Activated B cell treated with CpG ODN at 0.5 μM for 24 hours (primary cell): ENCODE measurements at places on chromosomes 6 and 20. TPM values are rescaled to one million over a fixed set of nuclear protein-coding genes. Genes with fewer than 3 reads are reported as not detected.

GRCh38 chr20:60254901-60255411 is 296.7 kb downstream of the CDH26 start:
- no peaks in the 10 kb centered on the region for H3K27me3 ChIP-seq
- no peaks in the 10 kb centered on the region for H3K4me1 ChIP-seq
- no peak for DNase-seq
- no peak overlapping the region for H3K27ac ChIP-seq
- no peak overlapping the region for H3K4me3 ChIP-seq

GRCh38 chr6:70686548-70687133 is 19.0 kb downstream of the SMAP1 start:
- DNase-seq, result no peak
- no peak overlapping the region for H3K27ac ChIP-seq
- peaks cover 23% of the 10 kb centered on the region for H3K4me1 ChIP-seq
- no peaks in the 10 kb centered on the region for H3K27me3 ChIP-seq
- H3K36me3 ChIP-seq, result peaks cover 12% of the 10 kb centered on the region
- no peak overlapping the region for H3K4me3 ChIP-seq

DNA sequence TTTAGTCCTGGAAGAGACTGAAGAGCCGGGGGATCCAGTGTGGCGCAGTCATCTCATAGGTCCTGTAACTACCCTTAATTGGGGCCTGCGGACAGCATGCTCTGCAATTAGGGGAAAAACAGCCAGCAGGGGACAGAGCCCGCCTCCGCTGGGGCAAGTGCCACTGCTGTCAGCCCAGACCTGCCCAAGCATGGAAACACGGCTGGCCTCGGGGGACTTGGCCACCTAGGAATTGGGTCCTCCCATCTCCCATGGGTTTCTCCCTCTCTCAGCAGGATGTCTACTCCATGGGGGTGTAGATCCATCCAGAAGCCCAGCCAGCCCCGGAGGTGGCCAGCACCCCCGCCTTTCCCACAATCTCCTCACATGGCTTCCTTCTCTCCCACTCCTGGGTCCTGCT is 3.6 kb downstream of the GHRH start:
- H3K4me3 ChIP-seq, result no peak overlapping the region
- no peaks in the 10 kb centered on the region for H3K4me1 ChIP-seq
- peaks cover 10% of the 10 kb centered on the region for H3K27me3 ChIP-seq
- no peak overlapping the region for H3K27ac ChIP-seq

CALHM5 gene
- total RNA-seq, result not detected in 2 replicates

MUC22 gene
- total RNA-seq, result not detected in 2 replicates

SLC17A2 gene
- total RNA-seq, result not detected in 2 replicates

ADGRF1 gene
- total RNA-seq, result not detected in 2 replicates

APCDD1L gene
- not detected in 2 replicates for total RNA-seq

CPXM1 gene
- total RNA-seq, result 8.5 and 9.8 TPM in 2 replicates
